Natural killer cell treated with Interleukin-12 subunit alpha and Interleukin-12 subunit beta and Interleukin-15 and Interleukin-18, amount 100 ng/mL, for 72 hours (primary cell): ENCODE measurements at places on chromosomes 6 and 20. TPM values are rescaled to one million over a fixed set of nuclear protein-coding genes. Genes with fewer than 3 reads are reported as not detected.

DNA sequence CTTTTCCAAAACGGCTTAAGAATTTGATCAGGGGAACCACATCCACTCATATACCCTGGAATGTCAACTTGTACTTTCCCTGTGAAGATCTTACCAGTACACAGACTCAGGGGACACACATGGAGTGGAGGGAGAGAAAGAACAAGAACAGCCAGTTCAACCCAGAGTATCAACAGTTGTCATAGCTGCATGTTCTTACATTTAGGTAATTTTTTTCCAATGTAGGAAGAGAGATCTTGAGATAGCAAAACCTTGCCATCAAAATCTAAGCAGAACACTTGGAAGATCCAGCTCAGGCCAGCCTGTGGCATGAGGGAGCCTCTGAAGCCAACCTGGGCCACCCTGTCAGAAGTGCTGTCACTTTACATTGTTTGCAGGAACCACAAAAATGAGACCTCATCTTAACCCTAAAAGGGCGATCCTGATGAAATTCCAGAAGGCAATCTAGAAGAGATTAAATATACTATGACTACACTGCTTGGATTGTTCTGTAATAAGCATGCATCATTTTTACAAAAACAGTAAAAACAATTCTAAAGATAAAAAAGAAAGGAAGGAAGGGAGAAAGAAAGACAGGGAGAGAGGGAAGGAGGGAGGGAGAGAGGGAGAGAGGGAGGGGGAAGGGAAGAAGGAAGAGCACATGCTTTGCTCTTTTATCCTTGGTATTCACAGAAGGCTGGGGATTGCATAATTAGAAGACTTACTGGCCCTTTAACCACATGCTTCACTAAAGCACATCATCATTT, 124.7 kb upstream of the TCF21 start:
- H3K4me3 ChIP-seq, result no peak overlapping the region
- H3K27ac ChIP-seq, result no peak overlapping the region
- peaks cover 7% of the 10 kb centered on the region for H3K27me3 ChIP-seq
- DNase-seq, result no peak

GRCh38 chr6:80148220-80148619, 41.7 kb downstream of the BCKDHB start:
- no peaks in the 10 kb centered on the region for H3K27me3 ChIP-seq
- H3K36me3 ChIP-seq, result no peaks in the 10 kb centered on the region
- no peak overlapping the region for H3K27ac ChIP-seq
- peaks cover 6% of the 10 kb centered on the region for H3K4me1 ChIP-seq
- no peak for DNase-seq

DNA sequence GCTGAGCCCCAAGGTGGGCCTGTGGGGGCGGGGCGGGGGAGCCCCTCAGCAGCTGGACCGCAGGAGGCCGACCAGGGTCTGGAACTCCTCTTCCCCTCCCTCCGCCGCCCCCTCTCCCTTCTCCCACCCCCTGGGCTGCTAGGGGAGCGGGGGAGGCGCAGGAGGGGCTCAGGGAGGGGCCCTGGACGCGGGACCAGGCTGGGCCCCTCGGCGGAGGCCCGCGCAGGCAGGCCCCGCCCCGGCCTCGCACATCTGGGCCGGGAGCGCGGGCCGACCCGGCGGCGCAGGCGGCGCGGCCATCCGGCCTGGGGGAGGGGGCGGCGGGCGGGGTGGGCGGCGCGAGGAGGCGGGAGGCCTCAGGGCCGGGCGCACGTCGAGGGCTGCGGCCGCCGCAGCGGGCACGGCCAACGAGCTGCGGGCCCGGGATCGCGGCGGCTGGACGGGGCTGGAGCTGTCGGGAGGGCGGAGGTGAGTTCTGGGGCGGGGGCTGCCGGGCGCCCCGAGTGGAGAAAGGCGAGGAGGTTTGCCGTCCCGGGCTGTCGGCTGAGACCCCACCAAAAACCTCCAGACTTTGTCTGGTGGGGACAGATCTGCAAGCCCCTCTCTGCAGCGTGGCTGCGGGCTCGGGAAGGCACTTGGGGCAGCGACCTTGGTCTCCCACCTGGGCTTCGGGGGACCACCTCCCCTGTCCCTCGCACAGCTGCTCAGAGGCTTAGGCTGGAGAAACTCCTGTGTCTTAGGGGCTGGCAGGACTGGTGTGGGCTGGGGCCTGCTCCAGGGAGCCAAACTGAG, at the start of gene HSPA12B:
Gene HSPA12B, plus strand, starts transcription at position 359 of the 792 bp plus-strand sequence. CDS start 5,990 bp downstream, outside the sequence.
- no peaks in the 10 kb centered on the region for H3K36me3 ChIP-seq
- H3K27me3 ChIP-seq, result peaks cover 25% of the 10 kb centered on the region
- no peak for DNase-seq
- H3K4me3 ChIP-seq, result no peak within 1 kb of the TSS
- no peaks in the 10 kb centered on the region for H3K4me1 ChIP-seq

- no peaks in the 10 kb centered on the region for H3K27me3 ChIP-seq
- peaks cover 50% of the 10 kb centered on the region for H3K36me3 ChIP-seq
- H3K4me1 ChIP-seq, result peaks cover 60% of the 10 kb centered on the region
- H3K4me3 ChIP-seq, result peak overlapping the region; percentile 69
- peak overlapping the region; percentile 93 for H3K27ac ChIP-seq
- no peak for DNase-seq
Measured at GRCh38 chr6:132750455-132751248, 7.1 kb downstream of the VNN2 start.

DNA sequence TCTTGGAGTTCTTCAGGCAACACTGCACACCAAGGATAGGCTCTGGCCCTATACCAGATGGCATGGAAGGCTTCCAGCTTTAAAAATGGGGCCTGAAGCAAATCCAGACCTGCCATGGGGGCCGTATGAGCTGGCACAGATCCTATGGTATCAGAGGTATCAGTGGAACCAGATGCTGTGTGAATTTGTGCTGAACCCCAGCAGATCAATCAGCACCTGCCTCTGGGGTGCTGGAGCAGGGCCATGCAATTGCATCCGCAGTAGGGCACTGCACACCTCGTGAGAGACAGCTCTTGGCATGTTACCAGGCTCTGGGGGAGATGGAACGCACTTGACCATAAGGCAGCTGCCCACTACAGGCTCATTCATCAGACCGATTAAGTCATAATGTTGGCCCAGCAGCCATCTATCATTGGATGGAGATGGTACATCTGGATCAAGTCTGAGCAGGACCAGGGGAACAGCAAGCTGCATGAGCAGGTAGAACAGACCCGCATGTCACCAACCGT, 221.5 kb downstream of the MYLK4 start:
- H3K27me3 ChIP-seq, result peaks cover 37% of the 10 kb centered on the region
- no peak overlapping the region for H3K4me3 ChIP-seq
- no peak overlapping the region for H3K27ac ChIP-seq
- H3K4me1 ChIP-seq, result peaks cover 10% of the 10 kb centered on the region
- no peak for DNase-seq

- no peak overlapping the region for H3K4me3 ChIP-seq
- no peaks in the 10 kb centered on the region for H3K36me3 ChIP-seq
- no peak overlapping the region for H3K27ac ChIP-seq
Measured at GRCh38 chr6:41467061-41467460, 79.1 kb upstream of the FOXP4 start.

GRCh38 chr6:73739096-73739495, 43.1 kb downstream of the CD109 start:
- H3K36me3 ChIP-seq, result no peaks in the 10 kb centered on the region
- H3K27ac ChIP-seq, result no peak overlapping the region
- H3K27me3 ChIP-seq, result no peaks in the 10 kb centered on the region
- no peaks in the 10 kb centered on the region for H3K4me1 ChIP-seq
- no peak overlapping the region for H3K4me3 ChIP-seq
- no peak for DNase-seq

GRCh38 chr6:14344486-14344885, 226.9 kb downstream of the CD83 start:
- no peak for DNase-seq
- no peak overlapping the region for H3K27ac ChIP-seq
- no peaks in the 10 kb centered on the region for H3K36me3 ChIP-seq
- H3K4me1 ChIP-seq, result no peaks in the 10 kb centered on the region
- peaks cover 8% of the 10 kb centered on the region for H3K27me3 ChIP-seq

- no peaks in the 10 kb centered on the region for H3K4me1 ChIP-seq
- H3K36me3 ChIP-seq, result no peaks in the 10 kb centered on the region
- H3K27ac ChIP-seq, result no peak overlapping the region
Measured at GRCh38 chr6:81863123-81863522, 110.6 kb upstream of the TENT5A start.

- H3K4me1 ChIP-seq, result no peaks in the 10 kb centered on the region
- H3K36me3 ChIP-seq, result no peaks in the 10 kb centered on the region
- H3K27ac ChIP-seq, result no peak overlapping the region
- H3K27me3 ChIP-seq, result peaks cover 8% of the 10 kb centered on the region
Measured at GRCh38 chr20:58603721-58604120, 47.4 kb upstream of the STX16 start.

- no peaks in the 10 kb centered on the region for H3K4me1 ChIP-seq
- no peak overlapping the region for H3K27ac ChIP-seq
- no peak overlapping the region for H3K4me3 ChIP-seq
- H3K27me3 ChIP-seq, result peaks cover 16% of the 10 kb centered on the region
- no peak for DNase-seq
Measured at GRCh38 chr6:163637524-163637923, 223.0 kb downstream of the QKI start.

DNA sequence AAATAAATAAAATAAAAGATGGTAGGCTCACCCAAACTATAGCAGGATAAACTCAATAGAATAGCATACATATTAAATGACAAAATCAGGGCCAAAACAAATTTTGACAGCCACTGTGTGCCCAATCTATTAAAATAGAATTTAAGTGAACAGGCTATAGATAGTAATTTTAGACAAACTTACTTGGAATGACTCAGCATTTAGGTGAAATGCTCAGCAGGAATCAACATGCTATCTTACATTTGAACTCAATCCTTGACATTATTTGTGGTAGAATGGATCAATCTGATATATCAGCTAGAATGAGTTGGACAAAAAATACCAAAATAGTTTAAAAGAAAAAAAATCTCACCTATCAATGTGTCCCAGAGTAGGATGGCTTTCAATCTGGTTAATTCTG, 578.6 kb downstream of the RFPL4B start:
- no peak for DNase-seq
- no peaks in the 10 kb centered on the region for H3K36me3 ChIP-seq
- H3K4me3 ChIP-seq, result no peak overlapping the region
- no peaks in the 10 kb centered on the region for H3K4me1 ChIP-seq

DNA sequence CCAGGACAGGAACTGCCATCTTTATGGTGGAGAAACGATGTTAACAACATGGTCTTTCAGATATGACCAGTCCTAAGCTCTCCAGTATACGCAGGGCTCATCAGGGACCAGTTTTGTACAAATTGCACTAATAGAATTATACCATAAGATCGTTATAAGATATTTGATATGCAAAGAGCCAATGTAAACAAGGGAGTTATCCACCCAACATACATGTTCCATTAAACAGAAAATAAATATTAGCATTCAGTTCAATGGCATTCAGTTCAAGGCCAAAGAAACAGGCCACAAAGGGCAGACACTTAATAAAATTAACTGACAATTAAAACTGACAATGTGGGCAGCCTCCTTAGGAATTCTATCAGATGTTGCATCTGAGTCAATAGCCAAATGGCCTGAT, 2.6 kb downstream of the GFOD1 start:
- DNase-seq, result no peak
- H3K4me1 ChIP-seq, result peaks cover 59% of the 10 kb centered on the region
- H3K27me3 ChIP-seq, result no peaks in the 10 kb centered on the region
- peak overlapping the region; percentile 80 for H3K4me3 ChIP-seq
- peak overlapping the region; percentile 69 for H3K27ac ChIP-seq
- no peaks in the 10 kb centered on the region for H3K36me3 ChIP-seq

GRCh38 chr20:51715163-51715855, 52.9 kb downstream of the ATP9A start:
- peaks cover 21% of the 10 kb centered on the region for H3K4me1 ChIP-seq
- H3K27ac ChIP-seq, result peak overlapping the region; percentile 5
- no peak for DNase-seq
- no peaks in the 10 kb centered on the region for H3K27me3 ChIP-seq
- no peaks in the 10 kb centered on the region for H3K36me3 ChIP-seq
- no peak overlapping the region for H3K4me3 ChIP-seq

DNA sequence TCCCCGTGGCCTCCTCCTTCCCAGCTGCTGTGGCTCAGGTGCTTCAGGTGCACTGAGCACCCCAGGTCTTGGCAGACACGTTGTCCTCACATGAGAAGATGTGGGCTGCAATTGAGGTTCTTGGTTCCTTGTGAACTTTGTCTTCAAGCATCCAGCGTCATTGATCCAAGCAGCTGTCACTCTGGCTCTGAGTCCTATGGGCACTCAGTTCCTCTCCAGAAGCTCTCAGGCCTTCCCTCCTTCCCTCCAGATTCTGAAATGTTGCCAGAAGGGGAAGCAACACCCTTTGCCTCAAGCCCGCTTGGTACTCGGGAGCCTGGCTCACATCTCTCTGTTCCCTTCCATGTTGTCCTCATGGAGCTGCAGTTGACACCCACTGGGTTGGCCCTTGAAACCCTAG, 8.4 kb upstream of the MRGBP start:
- H3K4me3 ChIP-seq, result no peak overlapping the region
- no peaks in the 10 kb centered on the region for H3K27me3 ChIP-seq
- H3K36me3 ChIP-seq, result no peaks in the 10 kb centered on the region
- no peak for DNase-seq

DNA sequence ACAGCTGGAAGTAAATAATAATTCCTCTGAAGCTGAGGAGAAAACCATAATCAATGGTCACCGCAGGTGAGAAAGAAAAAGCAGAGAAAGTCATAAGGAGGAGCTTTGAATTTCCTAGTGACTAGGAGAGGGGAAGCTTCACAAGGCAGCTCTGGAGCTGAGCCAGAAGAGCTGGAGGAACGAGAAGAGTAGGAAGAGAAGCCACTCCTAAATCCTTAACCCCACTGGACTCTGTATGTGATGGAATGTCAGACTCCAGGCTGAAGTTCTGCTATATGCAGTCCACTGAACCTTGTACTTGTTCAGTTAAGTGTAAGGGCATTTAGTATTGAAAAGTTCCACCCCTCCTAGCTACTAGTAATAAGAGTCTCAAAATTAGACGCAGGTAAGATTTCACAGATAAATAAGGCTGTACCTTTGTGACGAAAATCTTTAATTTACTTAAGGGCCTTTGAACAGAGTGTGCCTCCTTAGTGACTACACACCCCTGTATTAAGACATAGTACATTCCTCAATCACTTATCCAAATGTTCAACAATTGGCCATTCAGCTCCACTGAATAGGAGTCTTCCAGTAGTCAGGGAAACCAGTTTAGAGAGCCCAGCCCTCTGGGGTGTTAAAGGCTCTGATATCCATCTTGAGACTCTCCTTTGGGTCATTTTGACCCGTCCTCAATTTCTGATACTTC, 71.4 kb upstream of the UFL1 start:
- H3K27ac ChIP-seq, result no peak overlapping the region
- no peak for DNase-seq
- no peaks in the 10 kb centered on the region for H3K36me3 ChIP-seq
- peaks cover 3% of the 10 kb centered on the region for H3K27me3 ChIP-seq
- no peaks in the 10 kb centered on the region for H3K4me1 ChIP-seq

DNA sequence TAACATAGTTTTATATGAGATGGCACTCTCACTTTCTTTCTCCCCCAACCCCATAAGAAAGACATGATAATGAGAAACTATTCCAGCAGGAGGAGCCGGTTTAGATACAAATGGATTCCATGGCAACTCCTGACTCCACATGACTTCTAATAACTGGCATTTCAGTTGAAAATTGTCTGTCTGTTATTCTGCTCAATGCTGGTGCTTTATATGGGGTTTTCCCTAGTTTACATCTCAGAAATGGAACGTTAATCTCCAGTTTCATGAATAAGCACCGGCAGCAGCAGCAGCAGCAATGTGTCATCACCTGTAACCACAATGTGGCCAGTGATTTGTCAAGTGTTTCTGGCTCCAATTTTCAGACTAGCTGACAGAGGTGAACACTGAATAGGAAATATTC, 8.0 kb upstream of the SIM1 start:
- no peak overlapping the region for H3K4me3 ChIP-seq
- no peak overlapping the region for H3K27ac ChIP-seq
- no peak for DNase-seq

SLC23A2 gene
- 18.6 TPM for total RNA-seq

TMEM244 gene
- not detected for total RNA-seq

BMP5 gene
- not detected for total RNA-seq

RAB22A gene
- total RNA-seq, result 12.2 TPM

CYP39A1 gene
- not detected for total RNA-seq

ACTR5 gene
- total RNA-seq, result 13.8 TPM
